ENCODE measurements at places on chromosomes 4 and X.

GRCh38 chrX:25383196-25383595 is 367.4 kb upstream of the ARX start:
- DNase-seq: no peak

DNA sequence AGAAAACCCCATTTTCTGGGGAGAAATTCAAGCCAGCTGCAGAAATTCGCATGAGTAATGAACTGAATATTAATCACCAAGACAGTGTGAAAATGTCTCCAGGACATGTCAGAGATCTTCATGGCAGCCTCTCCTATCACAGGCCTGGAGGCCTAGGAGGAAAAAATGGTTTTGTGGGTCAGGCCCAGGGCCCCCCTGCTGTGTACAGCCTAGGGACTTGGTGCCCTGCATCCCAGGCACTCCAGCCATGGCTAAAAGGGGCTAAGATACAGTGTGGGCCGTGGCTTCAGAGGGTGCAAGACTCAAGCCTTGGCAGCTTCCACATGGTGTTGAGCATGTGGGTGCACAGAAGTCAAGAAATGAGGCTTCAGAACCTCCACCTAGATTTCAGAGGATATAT is 185.9 kb upstream of the GATB start:
- no peak for DNase-seq

DNA sequence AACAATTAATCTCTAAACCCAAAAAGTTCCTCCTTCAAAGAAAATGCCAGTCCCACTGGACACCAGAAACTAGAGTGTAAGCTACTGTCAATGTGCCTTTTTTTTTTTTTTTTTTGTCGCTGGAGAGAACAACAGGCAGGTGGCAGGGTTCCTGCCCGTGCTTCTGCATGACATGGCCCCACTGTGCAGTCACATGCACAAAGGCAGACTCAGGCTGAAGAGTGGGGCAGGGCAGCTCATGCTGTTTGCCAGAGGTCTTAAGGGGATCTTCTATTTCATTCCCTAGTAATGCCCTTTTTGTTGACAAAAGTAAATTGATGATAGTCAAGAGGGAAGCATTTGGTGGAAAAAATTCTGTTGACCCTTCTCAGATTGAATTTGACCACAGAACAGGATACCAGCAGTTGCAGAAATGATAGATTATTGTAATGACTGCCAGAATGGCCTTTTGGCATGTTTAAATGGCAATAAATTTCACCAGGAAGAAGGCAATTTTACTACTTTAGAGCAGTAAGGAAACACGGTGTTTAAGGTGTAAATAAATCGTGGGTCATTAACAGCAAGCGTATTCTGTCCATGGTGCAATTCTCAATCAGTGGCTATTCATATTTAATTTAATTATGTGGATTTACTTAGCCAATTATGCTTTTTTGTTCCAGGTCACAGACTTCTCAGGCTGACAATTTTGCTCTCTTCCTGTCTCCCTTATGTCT is 80.9 kb downstream of the NKX6-1 start:
- no peak for DNase-seq

- no peak for DNase-seq
Observed at GRCh38 chr4:110248831-110249253, 50.4 kb upstream of the ELOVL6 start.

- no peak for DNase-seq
Observed at GRCh38 chrX:15616531-15616930, 15.8 kb upstream of the ACE2 start.

DNA sequence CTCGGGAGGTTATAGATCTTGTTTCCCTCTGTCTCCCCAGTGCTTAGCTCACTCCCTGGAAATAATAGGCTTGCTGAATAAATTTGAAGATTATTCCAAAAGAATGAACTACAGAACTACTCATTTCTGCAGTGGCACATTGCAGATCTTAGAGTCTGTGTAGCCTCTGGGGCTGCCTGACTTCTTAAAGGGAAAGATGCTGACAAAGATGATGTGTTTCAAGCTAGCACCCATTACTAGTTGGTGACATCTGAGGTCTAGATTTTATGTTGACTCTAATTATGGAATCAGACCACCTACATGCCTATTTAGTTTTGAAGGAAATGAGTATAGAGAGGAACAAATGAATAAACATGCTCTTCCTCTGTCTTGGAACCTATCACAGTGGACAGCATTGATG is 123.7 kb upstream of the KCNIP4 start:
- DNase-seq: no peak

- DNase-seq: no peak
Observed at GRCh38 chr4:152235718-152236117, 300.2 kb downstream of the FBXW7 start.

DNA sequence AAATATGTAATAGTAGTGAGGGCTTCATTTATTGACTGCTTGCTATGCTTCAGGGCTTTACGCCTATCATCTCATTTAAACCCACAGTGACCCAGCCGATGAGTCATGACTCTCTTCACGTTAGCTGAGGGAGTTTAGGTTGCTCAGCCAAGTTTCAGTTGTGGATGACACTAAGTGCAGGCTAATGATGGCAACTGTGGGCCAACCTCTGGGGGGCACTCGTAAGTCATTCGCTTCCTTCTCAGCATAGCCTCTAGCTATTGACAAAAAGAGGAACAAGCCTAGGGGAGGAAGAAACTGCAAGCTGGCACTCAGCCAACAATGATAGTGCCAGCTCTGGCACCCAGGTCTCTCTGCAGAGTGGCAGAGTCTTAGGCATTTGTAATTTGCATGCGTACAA is 325.0 kb downstream of the ARHGAP10 start:
- DNase-seq: peak; percentile 39

DNA sequence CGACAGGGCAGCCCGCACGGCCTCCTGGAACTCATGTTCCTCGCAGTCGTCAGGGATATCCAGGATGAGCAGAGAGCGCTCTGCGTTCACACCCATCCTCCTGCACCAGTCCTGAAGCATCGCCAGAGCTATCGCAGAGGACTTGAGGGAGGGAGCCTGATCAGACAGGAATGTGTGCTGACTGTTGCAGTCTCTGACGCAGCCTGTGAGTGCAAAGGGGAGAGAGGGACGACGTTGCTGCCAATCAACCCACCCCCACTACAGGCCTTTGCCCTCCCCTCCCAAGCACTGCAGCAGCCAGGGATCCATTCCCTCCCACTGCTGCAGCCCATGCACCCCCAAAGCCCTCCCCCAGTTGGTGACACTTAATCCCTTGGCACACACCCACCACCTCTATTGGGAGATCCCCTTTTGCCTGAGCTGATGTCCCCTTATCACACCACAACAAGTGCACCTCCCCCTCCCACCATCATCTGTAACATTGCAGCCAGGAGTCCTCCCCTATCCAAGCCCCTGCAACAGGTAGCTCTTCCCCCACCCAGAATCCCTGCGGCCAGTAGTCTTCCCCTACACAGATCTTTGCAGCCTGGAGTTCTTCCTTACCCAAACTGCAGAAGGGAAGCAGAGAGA is 897 bp downstream of the PNMA6F start:
- DNase-seq: no peak

- no peak for DNase-seq
Observed at GRCh38 chr4:176995-177394, 52.7 kb downstream of the ZNF718 start.

DNA sequence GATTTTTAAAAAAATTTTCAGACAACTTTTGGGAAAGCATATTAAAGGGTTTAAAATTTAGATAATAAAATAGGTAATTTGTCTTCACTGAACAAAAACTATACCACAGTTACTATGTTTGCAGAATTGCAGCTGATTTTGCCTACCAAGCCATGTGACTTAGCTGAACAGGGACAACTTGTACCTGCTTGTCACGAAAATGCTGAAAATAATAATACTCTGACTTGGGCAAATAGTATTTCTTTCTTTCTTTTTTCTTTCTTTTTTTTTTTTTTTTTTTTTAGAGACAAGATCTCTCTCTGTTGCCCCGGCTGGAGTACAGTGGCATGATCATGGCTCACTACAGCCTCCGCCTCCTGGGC is 225.2 kb upstream of the PPP1R2C start:
- no peak for DNase-seq

DNA sequence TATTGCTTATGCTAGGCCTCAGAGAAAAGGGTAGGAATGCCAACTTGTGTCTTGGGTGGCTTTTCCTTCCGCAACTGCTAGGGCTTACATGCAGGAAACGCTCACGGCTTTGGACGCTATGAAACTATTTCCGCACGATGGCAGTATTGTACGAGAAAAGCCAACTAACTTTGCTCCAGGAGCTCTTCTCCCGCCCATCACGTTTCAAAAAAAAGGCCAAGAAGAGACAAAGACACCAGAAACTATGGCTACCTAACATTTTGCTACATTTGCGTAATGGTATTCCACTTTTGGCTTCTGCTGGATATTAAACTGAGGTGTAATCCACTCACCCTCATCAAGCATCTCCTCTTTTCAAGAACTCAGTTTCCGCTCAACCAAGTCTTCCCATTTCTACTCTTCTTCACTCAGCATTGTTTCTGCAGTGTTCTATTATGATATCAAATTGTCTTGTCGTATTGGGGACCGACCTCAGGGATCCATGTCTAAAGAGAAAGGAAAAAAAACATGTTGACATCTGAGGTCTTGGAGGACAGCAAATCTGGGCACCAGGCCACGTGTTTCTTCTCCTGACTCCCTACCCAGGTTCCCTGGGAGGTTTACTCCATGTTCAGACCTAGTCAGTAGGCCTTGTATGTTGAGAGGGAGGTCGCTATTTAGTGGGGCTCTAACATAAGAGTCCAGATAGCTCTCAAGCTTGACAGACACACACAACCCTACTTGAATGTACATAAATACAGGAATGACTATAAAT is 239.4 kb upstream of the STK26 start:
- peak; percentile 62 for DNase-seq

DNA sequence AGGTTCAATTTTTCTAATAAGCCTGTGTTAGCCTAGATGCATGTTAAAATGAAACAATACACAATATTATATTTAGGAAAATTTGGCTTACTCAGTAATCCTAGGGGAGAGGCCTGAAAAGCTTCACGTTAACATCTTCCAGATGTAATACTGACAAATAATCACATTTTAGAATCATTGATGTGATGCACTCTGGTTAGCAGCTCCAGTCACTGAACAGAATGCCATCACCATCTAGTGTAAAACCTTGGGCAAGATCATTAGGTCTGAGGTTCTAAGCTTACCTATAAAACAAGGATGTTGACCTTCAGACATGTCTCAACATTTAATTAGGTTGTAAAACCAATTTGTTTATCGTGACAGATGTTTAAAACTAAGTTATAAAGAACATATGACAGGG is 1704.8 kb downstream of the STIM2 start:
- DNase-seq: no peak

DNA sequence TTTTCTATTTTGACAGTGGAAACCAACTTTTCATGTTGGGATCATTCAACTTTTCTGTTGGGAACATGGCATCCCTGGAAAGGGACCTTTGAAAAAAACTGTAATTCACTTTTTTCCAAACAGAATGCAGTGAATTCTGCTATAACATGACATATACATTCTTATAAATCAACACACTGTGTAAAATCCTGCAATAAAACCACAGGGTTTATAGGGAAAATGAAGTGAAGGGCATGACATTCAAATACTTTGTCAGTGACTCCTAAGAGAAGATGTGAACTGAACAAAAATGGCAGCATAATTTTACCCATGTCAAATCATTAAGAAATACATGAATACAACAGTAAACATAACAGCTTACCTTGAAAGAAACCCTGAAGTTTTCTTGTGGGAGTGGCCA is 264.5 kb upstream of the ANKRD50 start:
- no peak for DNase-seq

DNA sequence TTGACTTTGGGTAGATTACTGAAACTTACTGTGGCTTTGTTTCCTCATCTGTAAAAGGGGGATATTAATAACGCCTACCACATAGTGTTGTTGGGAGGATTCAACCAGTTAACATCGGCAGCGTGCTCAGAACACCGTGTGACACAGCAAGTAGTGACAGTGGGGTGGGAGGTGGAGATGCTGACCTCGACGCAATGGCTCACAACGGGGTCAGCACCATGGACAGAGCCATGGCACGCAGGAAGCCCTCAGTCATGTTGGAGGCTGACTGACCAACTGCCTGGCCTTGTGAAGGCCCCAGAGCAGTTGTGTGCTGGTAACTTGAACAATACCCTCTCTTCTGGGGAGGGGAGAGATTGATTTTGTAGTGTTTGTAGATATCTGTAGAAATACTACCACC is 93.2 kb downstream of the WFS1 start:
- DNase-seq: no peak

DNA sequence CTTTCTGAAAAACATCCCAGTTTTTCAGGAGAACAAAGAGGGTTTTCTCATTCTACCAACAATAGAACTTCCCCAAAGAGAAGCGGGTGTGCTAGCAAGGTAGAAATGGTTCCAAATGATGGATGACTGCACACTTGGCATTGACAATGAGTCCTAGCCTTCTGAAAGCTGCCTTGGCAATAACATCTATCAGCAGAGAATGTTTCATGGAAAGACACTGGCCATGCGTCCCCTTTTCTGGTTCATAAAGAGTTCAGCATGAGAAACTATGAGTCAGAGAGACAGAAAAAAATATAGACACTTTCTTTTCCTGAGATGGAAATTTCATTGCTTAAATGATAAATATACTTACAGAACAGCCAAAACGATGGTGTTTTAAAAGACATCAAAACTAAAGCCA is 236.9 kb upstream of the PRKX start:
- no peak for DNase-seq

DNA sequence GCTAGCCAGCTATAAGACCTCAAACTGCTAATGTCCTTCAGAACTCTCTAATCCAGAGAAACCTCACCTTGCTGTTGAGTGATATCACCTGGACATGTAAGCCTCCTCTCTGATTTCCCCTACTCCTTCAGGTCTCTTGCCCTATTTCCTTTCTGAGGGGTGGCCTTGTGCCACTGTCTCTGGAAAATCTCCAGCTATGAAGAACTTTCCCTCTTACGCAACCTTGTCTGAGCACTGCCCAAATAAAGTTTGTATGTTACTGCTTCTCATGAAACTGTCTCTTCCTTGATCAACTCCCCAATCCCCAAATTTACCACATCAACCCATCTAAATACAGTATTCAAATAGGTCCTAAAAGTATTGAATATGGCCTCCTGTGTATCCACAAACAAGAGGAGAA is 53.5 kb upstream of the VEGFD start:
- no peak for DNase-seq

DNA sequence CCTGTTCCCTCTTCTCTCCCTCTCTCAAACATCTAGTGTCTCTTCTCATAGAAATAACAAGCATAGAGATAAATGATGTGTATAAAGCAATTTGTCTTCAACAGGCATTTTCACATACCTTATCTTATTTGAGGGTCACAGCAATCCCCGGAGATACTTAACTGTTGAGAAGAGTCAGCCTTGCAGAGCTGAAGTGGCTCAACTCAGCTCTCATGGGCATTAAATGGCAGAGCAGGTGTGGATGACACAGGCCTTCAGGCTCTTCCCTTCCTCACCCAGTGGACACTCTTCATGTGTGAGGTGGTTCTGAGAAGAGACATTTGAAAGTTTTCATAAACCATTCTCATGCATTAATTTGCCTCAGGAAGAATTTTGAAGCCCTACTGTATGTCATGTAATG is 134.2 kb downstream of the AFF2 start:
- no peak for DNase-seq

- DNase-seq: no peak
Observed at GRCh38 chr4:144347121-144347520, 206.6 kb upstream of the GYPA start.

GRCh38 chr4:3044870-3045819 is 29.2 kb downstream of the HTT-AS start:
- peak; percentile 61 for DNase-seq

- no peak for DNase-seq
Observed at GRCh38 chrX:150205011-150205410, 158.1 kb upstream of the MAMLD1 start.

Data from activated gamma-delta T cell treated with anti-CD3 and anti-CD28 coated beads, Interleukin-2, amount 50 U/mL, for 16 hours (primary cell).